GM03348 (cell line): ENCODE measurements at places on chromosomes 11 and 22.

- DNase-seq: no peak
These were observed 72.4 kb upstream of the TMEM45B start for GRCh38 chr11:129743112-129743815.

DNA sequence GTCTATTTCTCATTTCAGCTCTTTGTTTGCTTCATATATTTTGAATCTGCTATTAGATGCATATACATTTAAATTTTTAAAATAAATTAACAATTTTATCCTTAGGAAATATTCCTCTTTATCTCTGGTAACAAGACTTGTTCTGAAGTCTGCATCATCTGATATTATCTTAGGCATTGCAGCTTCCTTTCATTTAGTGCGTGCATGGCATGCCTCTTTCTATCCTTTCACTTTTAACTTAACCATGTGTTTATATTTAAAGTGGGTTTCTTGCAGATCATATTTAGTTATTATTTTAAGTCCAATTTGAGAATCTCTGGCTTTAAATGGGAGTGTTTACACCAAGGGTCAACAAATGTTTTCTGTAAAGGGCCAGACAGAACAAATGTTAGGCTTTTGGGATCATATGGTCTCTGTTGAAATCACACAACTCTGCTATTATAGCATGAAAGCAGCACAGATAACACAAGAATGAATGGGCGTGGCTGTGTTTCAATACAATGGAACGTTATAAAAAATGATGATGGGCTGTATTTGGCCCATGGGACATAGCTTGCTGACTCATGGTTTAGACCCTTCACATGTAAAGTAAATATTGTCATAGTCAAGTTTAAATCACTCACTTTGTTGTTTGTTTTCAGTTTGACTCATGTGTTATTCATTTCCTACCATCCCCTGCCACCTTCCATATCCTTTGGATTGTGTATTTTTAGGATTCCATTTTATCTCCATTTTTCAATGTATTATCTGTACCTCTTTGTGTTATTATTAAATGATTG is 83.9 kb upstream of the SNX19 start:
- DNase-seq: peak; percentile 69

DNA sequence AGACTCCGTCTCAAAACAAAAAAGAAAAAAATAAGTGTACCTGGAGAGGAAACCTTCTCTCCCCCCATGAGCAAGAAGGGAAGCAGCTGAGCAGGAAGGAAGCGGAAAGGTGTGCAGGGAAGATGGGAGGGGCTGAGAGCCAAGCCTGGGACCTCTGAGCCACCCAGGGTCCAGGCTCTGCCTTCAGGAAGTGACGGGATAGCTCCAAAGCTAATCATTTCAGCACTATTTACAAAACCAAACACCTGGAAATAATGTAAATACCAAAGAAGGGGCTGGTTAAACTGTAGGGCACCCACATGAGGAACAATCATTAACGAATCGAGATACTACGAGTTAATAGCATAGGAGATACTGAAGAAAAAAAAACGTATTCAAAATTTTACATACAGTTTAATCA is 27.9 kb downstream of the ARRB1 start:
- DNase-seq: no peak

DNA sequence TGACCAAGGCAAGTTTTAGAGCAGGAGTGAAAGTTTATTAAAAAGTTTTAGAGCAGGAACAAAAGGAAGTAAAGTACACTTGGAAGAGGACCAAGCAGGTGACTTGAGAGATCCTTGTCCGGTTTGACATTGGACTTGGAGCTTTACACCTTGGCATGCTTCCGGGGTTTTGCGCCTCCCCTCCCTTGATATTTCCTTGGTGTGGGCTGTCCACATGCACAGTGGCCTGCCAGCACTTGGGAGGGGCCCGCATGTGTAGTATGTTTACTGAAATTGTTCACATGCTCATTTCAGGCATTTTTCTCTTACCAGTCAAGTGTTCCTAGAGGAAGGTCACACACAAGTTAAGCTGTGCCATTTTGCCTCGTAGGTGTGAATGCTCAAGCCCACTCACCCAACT is 19.0 kb upstream of the THRSP start:
- no peak for DNase-seq

GRCh38 chr22:17633998-17634323 is 4.6 kb upstream of the BCL2L13 start:
- no peak for DNase-seq

- no peak for DNase-seq
These were observed 33.0 kb downstream of the DKK3 start for GRCh38 chr11:11975201-11976092.

DNA sequence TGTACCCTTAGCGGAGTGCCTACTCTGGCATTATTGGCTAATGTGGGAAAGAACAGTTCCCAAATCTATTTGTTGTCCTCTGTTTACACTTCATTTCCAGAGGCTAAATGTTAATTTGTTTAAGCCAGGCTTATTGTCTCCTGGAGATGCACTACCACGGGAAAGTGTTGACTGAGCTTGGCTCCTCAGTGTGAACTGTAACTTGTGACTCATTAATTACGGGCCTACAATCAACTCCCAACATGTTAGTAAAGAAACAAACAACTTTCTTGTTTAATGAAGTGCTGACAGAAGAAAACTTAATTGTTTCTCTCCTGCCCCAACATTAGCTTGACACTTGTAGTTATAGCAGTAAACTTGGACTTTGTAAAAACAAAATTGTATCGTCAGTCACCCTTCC is 130.4 kb downstream of the ATXN10 start:
- no peak for DNase-seq

DNA sequence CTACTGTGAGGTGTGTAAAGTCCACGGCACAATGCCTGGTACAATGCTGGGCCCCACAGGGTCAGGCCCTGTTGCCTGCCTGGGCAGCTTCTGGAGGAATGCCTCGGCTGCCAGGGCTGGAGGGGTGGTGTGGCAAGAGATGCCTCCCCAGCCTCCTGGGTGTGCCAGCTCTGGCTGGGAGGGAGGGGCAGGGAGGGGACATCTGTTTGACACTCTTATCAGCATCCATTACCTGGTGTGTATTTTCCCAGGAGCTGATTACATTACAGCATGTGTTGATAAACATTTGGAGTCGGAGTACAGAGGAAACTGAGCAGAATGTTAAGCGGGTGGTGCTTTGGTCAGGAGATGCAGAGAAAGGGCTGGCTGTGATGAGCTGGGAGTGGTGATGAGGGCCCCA is 11.0 kb upstream of the NECTIN1 start:
- DNase-seq: no peak

- no peak for DNase-seq
These were observed 40.1 kb upstream of the CLMP start for GRCh38 chr11:123235117-123235655.

DNA sequence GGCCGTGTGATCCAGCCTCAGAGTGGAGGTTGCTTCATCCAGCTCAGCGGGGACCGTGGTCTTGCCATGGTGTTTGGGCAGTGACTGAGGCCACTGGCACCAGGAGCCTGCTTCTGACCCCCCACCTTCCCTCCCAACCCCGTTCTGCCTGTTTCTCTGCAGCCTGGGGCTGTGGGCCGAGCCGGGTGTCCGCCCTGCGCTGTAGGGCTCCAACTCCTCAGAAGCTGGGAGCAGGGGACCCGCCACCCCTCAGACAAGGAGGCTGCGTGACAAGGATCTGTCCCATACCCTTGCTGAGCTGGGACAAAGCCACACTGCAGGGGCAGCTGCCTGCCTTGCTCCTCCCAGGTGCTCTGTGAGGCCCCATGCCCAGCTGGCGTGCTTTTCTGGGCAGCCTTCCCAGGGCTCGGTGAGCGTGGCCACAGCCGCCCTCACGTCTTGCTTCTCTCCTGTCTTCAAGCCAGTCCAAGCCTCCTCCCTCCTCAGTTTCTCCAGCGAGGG is 11.7 kb upstream of the ARFGAP3 start:
- DNase-seq: no peak

DNA sequence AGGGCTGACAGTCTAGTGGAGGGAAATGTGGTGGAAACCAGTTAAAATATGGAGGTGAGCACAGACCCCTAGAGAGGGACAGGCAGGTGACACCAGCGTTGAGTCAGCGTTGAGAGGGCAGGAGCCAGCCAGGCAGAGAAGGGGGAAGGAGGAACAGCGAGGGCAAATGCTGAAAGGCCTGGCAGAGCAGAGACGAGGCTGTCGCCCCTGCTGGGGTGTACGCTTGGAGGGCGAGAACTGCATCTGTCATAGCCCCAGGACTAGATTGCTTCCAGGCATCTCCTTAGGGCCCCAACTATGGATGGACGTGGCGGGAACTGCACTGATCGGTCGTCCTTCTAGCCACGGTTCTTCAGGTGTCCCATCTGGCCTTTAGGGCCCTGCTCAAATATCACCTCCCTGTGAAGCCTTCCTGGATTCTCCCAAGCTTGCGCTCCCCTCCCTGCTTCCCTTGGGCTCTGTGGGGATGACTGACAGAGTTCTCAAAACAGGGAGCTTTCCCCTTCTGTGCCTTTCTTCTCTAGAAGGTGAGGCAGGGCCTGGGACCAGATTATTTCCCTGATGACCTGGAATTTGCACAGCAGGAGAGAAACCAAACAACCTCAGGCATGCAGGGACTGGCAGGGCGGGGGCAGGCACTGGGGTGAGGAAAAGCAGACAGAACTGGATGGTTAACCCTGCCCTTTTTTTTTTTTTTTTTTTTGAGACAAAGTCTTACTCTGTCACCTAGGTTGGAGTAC is 11.1 kb downstream of the SYNGR1 start:
- no peak for DNase-seq

- no peak for DNase-seq
These were observed 26.8 kb upstream of the LIPT2 start for GRCh38 chr11:74520316-74520715.

GRCh38 chr11:75536786-75537641 is 11.3 kb upstream of the GDPD5 start:
- no peak for DNase-seq

GRCh38 chr11:123653827-123654565 is 428 bp downstream of the SCN3B start:
- DNase-seq: peak; percentile 86

DNA sequence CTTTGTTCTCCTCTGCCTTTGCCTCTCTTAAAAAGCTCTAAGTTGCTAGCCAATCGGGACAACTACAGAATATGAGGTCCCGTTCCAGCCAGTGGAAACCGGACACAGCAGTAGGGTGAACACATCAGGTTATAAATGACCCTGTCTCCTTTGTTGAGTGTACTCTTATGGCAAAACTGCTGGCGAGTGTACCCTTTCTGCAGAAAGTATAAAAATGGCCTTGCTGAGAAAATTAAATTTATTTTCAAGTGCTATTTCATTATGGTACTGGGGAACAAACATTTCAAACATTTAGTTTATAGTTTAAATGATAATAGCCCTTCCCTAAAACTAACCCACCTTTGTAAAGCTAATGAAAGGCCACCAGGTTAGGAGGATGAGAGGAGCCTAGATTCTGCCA is 6.0 kb upstream of the LGALS12 start:
- no peak for DNase-seq

DNA sequence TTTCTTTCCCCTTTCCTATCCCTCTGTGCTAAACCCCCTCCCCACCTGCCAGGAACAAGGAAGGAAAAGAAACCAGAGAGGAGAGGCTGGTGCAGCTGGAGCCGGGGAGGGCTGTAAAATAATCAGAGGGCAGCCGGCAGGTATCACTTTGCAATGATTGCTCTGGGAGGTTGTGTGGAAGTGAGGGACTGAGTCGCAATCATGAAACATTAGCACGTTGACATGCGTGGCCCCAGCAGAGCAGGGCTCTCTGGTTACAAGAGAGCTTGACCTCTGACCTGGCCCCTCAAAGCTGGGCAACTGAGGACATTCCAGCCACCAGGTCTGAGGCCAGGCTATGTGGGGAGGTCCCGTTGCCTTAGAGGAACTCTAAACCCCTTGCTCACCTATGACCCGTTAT is 170.8 kb upstream of the BDNF start:
- no peak for DNase-seq

GRCh38 chr11:110710628-110711381 is 1.4 kb downstream of the ARHGAP20 start:
- DNase-seq: peak; percentile 53

DNA sequence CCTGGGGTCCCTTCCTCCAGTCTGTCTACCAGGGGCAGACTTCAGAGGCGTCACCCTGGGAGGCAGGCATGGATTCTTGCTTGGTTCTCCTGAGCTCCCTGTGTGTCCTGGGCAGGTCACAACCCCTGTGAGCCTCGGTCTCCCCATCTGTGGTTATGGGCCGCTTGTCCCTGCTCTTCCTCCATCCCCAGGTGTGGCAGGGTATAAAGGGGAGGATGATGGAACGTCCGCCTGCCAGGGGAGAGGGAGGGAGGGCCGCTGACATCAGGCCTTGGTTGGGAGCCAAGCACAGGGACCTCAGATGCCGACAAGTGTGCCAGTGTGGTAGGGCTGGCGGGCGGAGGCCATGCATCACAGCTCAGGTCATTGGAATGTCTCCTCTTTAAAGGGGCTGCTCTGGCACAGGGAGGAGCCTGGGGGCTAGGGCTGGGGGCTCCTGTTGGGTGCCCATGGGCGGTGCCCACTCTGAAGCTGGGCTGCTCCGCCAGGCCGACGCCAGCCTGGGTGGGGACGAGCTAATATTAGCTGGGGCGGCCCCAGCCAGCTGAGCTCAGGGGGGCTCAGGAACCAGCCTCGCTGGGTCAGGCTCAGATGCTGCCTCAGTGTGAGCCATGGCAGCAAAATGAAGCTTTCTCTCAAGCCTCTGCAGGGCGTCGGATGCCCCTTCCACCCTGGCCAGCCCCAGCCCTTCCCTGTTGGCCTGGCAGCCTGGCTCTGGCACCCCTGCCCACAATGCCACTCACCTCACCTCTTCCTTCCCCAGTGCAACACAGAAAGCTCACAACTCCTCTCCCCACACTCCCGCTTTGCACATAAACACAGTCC is 12.8 kb downstream of the KCNC1 start:
- DNase-seq: no peak

DNA sequence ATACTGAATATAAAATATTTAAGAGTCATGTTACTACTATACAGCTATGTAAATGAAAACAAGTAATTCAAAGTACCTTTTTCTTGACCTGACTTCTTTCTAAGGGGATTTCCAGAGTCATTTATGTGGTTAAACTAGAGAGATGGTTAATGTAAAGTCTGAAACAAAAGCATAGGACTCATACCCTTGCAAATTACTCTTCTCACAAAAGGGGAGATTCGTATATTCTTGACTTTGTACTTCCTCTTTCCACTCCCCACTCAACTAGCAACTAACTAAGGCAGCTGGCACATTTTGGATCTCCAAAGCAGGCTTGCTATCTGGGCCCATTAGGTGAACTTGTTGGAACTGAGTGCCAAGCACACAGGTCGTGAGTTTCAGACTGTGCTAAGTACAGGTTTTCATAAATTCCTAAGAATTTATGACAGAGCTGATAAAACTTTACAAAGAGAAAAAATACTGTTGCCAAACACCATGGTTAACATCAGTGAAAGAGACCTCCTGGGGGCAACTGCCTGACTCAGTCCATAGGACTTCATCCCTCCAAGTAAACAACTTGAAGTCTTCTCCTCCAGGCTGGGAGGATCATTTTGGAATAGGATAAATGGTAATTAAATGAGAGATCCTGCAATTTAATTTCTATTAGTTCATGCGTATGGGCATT is 77.0 kb upstream of the DDI1 start:
- no peak for DNase-seq

- DNase-seq: no peak
These were observed 85.5 kb downstream of the ENTHD1 start for GRCh38 chr22:39808081-39808480.
